ENCODE measurements at places on chromosomes 2 and 18. TPM values are rescaled to one million over a fixed set of nuclear protein-coding genes. Genes with fewer than 3 reads are reported as not detected.

GRCh38 chr18:1480309-1480708, 575.6 kb downstream of the ADCYAP1 start:
- no peak for DNase-seq

The SLC4A3 gene
- total RNA-seq: 20.2 TPM

The UPP2 gene
- not detected for total RNA-seq

DNA sequence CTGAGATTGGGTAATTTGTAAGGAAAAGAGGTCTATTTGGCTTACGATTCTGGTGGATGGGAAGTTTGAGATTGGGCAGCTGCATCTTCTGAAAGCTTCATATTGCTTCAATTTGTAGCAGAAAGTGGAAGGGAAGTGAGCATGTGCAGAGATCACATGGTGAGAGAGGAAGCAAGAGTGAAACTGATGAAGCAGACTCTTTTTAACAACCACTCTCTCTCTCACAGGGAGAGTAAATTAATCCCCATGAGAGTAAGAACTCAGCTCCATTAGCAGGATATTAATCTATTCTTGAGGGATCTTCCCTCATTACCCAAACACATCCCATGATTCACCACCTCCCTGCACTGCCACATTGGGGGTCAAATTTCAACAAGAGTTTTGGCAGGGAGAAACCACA, 298.5 kb upstream of the CELF4 start:
- no peak for DNase-seq

The MDH1B gene
- total RNA-seq: 1.9 TPM

DNA sequence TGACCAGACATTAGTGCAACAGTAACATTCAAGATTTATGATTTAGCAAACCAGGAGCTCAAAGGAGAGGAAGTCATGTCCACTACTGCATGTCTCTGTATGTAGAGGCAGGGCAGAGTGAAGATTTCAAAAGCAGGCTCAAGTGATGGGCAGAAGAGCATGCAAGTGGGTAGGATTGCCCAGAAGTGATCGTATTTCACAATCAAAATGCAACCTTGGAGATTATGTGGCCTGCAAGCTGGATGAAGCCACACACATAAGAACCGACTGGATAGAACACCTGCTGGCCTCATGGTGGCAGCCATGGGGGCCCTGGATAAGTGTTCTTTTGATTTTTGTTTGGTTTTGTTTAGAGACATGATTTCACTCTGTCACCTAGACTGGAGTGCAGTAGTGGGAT, 286.8 kb upstream of the RAB12 start:
- no peak for DNase-seq

GRCh38 chr2:213689585-213689984, 405.3 kb downstream of the SPAG16 start:
- no peak for DNase-seq

The ATP6V1C2 gene
- total RNA-seq: 0.61 TPM

GRCh38 chr2:65388051-65388531, 44.3 kb downstream of the SPRED2 start:
- DNase-seq: no peak

- DNase-seq: no peak
These were observed 732.7 kb upstream of the FANCL start for GRCh38 chr2:58973811-58974281.

DNA sequence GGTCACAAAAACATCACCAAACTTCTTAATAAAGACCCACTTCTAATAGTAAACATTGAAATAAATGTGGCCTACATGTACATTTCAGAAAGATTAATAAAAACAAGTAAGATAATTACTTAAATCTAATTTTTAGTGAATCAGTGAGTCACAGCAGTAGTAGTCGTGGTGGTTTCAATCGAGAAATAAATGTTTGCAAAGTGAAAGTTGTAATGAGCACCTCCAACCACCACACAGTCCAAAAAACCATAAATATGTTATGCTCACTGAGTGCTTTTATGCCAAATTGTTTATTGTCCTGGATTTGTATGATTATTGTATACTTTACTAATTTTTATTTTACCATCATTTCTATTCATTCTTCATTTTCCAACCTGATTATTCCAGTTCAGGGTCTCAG, 61.8 kb upstream of the SPOPL start:
- DNase-seq: no peak

DNA sequence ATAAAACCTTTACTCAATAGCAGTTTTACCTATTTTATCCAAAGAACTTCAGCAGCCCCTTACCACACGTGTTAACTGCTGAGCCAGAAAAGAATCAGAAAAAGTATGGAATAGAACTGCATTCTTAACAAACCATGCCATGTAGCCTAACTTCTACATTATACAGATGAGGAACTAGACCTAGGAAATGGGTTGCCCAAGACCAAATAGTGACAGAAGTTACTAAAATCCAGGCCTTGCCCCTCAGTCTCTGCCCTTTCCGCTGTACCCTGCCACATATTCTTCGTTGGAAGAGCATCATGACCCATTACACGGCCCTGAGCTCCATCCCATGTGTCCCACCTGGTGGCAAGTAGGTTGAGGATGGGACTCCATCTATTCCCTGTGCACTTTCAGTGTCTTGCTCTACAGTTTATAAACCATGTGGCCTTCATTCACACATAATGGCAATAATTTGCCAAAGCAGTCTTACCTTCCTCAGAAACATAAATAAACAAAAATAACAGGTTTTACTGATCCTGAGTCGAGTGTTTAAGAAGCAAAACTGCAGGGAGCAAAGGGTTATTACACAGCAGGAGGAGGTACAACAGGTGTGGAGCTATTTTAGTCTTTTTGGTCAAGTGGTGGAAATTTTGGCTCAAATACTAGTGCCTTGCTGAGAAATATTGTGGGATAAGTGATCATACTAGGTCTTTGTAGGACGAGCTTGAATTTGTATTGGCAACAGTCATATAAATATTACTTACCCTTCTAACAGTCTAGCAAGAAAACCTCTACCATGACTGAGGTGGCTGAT, 46.5 kb downstream of the HNRNPLL start:
- DNase-seq: no peak

- DNase-seq: no peak
These were observed 22.1 kb downstream of the PKP4 start for GRCh38 chr2:158478816-158479215.

GRCh38 chr2:73979021-73979420, 5.7 kb upstream of the TET3 start:
- DNase-seq: no peak

DNA sequence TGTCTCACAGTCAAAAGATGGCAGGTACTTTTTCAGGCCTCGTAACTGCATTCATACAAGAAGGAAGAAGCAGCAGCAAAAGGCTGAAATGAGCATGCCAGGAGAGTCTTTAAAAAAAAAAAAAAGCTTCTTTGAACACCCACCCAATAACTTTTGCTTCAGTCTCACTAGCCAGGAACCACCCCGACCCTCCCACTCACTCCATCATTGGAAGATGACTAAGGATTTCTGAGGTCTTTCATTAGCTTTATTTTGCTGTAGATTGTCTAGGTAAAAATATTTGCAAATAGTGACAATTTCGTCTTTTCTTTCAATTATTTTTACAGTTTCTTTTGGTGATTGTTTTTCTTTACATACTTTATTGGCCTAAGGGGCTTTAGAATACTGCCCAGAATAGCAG, 37.9 kb downstream of the RBBP8 start:
- DNase-seq: no peak

GRCh38 chr2:144877893-144878292, 358.0 kb upstream of the ZEB2 start:
- no peak for DNase-seq

The CDK5R2 gene
- total RNA-seq: 0.86 TPM
